Stimulated activated naive CD4-positive, alpha-beta T cell treated with Interleukin-2 at 50 U/mL for 16 hours (primary cell): ENCODE measurements at places on chromosomes 3 and 15.

DNA sequence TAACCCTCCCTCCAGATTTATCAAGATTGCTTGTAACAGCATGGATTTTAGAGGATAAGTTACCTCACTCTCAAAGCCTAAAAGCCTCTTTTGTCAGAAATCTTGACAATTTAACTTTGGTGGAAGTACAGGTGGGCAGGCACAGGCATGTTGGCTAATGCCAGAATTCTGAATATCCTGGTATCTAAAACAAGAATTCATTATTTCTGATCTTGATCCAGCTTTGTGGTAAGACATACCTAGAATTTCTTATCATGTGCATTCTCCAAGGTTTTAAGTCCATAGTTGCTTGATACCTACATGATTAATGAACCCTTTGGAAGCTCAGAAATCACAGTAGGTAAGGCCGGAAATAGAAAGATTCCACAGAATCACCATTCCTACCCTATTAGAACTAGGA, 109.9 kb upstream of the TTC14 start:
- no peak for DNase-seq

DNA sequence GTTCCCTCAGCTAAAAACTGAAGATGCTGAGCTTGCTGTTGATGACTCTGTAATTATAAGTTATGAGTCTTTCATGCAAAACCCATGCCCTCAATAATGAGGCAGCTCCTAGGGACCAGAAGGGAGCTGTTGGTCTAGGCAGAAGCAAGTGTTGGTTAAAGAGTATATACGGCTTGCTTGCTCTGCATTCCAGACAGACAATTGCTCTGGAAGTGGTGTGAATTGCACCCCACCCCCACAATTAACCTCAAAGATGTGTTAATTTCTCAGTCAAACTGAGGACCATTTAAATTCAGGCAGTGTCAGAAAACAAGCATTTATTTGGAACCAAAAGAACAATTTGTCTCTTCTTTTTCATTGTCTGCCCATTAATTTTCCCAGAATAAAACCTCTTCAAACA, 163.5 kb upstream of the EOMES start:
- DNase-seq, result no peak

- DNase-seq, result no peak
Measured at GRCh38 chr3:31960793-31961431, 20.1 kb downstream of the OSBPL10 start.

DNA sequence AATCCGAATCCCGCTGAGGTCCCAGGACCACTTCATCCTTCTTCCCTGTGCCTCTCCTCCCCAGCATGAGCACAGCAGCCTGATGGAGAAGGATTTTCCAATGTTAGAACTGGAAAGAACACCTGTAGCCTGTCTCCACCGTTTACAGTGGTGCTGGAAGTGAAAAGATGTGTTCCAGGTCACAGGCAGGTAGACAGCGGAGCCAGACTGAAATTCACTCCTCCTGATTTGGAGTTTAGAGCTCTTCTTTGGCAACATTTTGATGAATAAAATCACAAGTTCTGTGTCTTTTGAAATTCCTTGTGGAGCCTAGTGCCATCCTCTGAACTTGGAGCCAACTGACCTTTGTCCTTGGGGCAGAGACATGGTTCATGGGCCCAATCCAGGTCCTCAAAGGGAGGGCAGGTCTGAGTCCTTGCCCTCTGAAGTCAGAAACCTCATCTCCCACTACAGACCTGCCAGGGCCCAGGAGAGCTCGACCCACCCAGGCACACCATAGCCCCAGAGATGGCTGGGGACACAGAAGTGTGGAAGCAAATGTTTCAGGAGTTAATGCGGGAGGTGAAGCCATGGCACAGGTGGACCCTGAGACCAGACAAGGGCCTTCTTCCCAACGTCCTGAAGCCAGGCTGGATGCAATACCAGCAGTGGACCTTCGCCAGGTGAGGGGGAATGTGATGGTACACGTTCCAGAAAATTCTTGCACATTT, at the start of gene RTP3:
TSS of gene RTP3 (plus strand) at position 421 of the 710 bp plus-strand sequence. CDS start at position 508, 87 bp downstream.
- no peak for DNase-seq

GRCh38 chr3:106582151-106582550, 713.3 kb upstream of the CBLB start:
- DNase-seq, result no peak

- no peak for DNase-seq
Measured at GRCh38 chr3:67037615-67038014, 39.5 kb downstream of the KBTBD8 start.

DNA sequence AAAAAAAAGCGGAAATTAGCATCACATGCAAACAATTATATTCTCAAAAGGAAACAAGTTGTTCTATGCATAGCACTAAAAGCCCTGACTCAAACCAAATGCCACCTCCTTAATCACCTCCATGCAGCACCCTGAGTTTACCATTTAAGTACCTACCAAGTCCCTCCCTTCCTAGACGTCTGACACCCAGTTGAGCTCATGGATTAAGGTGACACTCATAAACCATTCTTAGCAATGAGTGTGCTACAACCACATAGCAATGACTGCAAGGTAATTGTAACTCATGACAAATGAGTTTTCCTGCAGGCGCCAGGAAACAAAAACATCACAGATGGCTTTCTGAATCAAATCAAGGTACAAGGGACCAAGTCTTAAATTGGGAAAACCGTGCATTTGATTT, 32.0 kb downstream of the WWTR1 start:
- no peak for DNase-seq

DNA sequence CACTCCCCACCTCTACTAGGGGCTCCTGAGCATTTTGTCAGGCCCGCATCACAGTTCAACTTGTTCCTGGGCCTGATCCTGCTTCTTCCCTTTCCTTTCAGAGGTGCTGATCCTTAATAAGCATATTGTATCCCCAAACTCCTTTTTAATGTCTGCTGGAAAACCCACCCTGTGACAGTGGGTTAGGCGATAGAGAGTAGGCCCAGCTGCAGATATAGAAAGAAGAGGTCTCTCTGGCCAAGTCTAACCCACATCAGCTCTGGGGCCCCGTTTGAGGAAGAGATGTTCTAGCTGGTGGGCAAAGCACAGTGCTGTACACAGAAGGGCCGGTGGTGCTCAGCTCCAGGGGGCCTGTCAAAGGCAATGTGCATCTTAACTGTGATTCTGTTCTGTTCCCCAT, 34.3 kb upstream of the ST6GAL1 start:
- DNase-seq, result no peak

GRCh38 chr15:32987067-32987466, 207.4 kb downstream of the FMN1 start:
- DNase-seq, result no peak

GRCh38 chr3:30597131-30597768, 9.2 kb upstream of the TGFBR2 start:
- no peak for DNase-seq

GRCh38 chr3:28117598-28117997, 123.8 kb upstream of the CMC1 start:
- DNase-seq, result no peak

DNA sequence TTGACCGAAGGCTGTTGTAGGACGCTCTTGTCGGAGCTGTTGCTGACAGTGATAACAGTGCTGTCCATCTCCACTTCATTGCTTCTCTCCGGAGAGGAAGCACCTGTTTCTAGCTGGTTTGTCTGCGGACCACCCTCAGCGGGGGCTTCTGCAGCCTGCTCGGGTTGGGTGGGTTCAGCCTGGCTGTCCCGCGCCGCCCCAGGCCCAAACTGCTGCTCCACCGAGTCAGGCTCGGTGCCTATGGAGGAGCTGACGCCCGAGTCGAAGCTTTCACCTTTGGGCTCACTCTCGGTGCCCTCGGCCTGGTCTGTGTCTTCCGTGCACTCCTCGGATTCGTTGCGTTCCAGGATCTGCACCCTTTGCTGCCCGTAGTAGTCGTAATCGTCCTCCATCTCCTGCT, 56.9 kb downstream of the TIGIT start:
- no peak for DNase-seq

DNA sequence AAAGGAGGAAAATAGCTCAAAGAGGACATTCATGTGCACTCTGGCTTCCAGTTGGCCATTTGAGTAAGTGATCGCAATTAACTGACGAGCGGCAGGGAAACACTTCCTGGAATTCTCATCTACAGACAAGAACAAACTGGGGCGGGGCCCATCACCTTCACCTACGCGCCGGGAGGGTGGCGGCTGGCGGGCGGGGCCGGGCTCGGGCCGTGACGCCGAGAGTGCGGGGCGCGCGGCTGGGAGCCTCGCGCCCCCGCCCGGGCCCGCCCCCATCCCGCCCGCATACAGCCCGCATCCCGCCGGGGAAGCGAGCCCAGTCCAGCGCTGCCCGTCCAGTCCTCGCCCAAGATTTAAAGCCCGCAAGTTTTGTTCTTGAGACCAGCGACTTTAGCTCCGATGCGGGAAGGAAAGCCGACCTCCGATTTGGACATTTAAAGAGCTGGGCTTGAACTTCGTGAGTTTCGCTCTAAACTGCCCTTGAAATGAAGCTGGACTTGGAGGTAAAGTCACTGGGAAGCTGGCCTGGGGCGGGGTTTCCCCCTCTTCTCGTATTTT, at the start of gene B3GNT5:
TSS of gene B3GNT5 (plus strand) at position 281 of the 555 bp plus-strand sequence. CDS start 16,546 bp downstream, outside the sequence.
- peak; percentile 20 for DNase-seq

DNA sequence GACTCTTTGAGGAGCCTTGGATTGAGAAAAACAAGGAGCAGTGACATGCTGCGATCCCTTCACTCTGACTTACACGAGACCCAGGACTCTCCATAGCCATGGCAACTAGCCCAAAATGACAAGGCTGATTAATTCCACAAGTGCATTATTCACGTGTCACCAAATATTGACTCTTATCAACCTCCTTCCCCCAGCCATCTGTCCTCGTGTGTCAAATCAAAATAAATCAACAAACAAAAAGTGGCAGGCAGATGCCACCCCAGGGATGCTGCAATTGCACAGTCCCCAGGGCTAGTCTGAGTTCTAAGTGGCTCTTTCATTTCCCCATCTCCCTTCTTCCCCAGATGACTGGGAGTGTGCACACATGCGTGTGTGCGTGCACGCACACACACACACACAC, 104.9 kb downstream of the AQP9 start:
- DNase-seq, result no peak

DNA sequence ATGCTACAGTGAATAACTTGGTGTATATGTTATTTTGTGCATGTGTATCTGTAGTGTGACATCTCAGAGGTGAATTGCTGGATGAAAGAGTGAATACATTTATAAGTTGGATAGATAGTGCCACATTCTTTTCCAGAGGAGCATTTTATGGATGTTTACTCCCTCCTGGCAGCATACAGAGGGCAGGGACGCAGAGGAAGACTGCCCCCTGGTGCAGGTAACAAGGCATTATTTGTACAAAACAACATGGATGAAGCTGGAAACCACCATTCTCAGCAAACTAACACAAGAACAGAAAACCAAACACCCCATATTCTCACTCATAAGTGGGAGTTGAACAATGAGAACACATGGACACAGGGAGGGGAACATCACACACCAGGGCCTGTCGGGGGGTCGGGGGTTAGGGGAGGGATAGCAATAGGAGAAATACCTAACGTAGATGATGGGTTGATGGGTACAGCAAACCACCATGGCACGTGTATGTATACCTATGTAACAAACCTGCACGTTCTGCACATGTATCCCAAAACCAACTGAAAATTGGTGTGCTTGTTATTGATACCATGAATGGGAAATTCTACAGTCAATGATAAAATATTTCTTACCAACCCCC, 57.9 kb upstream of the CTXND1 start:
- no peak for DNase-seq

GRCh38 chr15:89754361-89755154, 3.5 kb upstream of the MESP1 start:
- no peak for DNase-seq

GRCh38 chr3:36540888-36541518, 160.7 kb downstream of the STAC start:
- no peak for DNase-seq

GRCh38 chr3:72375237-72376076, 472.8 kb downstream of the SHQ1 start:
- peak; percentile 43 for DNase-seq
